ENCODE measurements at places on chromosomes 2 and 18.

- peak; percentile 31 for DNase-seq
- H3K4me3 ChIP-seq: peak overlapping the region; percentile 86
- H3K27ac ChIP-seq: peak overlapping the region; percentile 99
- H3K27me3 ChIP-seq: no peaks in the 10 kb centered on the region
- H3K4me1 ChIP-seq: peaks cover 67% of the 10 kb centered on the region
These were observed 340 bp downstream of the SLC40A1 start for GRCh38 chr2:189580241-189580651.

GRCh38 chr2:144490857-144491256 lies 29.1 kb downstream of the ZEB2 start:
- H3K27me3 ChIP-seq: no peaks in the 10 kb centered on the region
- H3K36me3 ChIP-seq: peaks cover 6% of the 10 kb centered on the region
- H3K27ac ChIP-seq: no peak overlapping the region
- no peak overlapping the region for H3K4me3 ChIP-seq
- no peak for DNase-seq

GRCh38 chr2:241563981-241564595 lies 5.5 kb downstream of the BOK start:
- no peak for DNase-seq
- peaks cover 51% of the 10 kb centered on the region for H3K4me1 ChIP-seq
- H3K27me3 ChIP-seq: peaks cover 10% of the 10 kb centered on the region
- H3K4me3 ChIP-seq: no peak overlapping the region

DNA sequence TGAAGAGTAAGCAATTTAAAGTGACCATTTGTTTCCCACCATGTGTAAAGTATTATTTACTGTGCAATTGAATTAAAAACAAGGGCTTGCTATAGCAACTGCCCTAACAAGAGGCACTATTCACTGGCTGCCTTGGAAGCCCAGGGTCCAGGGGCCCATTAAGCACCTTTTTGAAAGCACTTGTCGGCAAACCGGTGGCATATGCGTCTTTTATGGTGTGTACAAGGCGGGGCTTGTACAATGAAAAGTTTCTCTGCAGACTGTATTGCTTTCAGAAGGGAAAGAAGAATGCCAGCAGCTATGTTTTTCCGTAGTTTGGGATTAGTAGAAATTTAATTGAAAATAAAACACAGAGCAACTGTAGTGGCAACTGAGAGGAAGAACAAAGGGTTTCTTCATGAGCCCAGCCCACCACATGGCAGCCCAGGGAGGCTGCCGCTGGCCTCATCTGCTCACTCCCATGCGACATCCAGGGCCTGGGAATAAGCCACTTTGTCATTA lies 279.5 kb upstream of the PARD3B start:
- H3K4me1 ChIP-seq: peaks cover 8% of the 10 kb centered on the region
- no peaks in the 10 kb centered on the region for H3K36me3 ChIP-seq
- no peak for DNase-seq
- H3K27ac ChIP-seq: no peak overlapping the region
- H3K4me3 ChIP-seq: no peak overlapping the region

GRCh38 chr2:129925381-129925780 lies 54.1 kb upstream of the RAB6C start:
- H3K36me3 ChIP-seq: no peaks in the 10 kb centered on the region
- no peak overlapping the region for H3K4me3 ChIP-seq
- no peak for DNase-seq
- no peak overlapping the region for H3K27ac ChIP-seq

DNA sequence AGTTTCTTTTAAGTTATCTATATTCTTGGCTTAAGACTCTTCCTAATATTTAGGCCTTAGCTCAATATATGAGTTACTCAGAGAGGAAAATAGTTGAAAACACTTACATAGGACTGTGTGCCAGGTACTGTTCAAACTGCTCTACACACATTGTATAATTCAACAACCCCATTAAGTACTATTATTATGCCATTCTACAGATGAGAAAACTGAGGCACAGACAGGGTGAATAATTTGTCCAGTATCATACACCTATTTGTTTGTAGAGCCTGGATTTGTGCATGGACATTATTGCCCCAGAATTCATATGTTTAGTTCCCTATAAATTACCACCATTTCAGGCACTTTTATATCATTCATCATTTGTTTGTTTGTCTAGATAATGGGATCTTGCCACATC lies 17.7 kb upstream of the GAD1 start:
- no peaks in the 10 kb centered on the region for H3K4me1 ChIP-seq
- DNase-seq: no peak
- no peaks in the 10 kb centered on the region for H3K36me3 ChIP-seq
- peaks cover 61% of the 10 kb centered on the region for H3K27me3 ChIP-seq
- H3K4me3 ChIP-seq: no peak overlapping the region

- no peaks in the 10 kb centered on the region for H3K36me3 ChIP-seq
- H3K27me3 ChIP-seq: no peaks in the 10 kb centered on the region
- no peak overlapping the region for H3K27ac ChIP-seq
- no peaks in the 10 kb centered on the region for H3K4me1 ChIP-seq
These were observed 415.9 kb downstream of the EPHA4 start for GRCh38 chr2:221156062-221156734.

DNA sequence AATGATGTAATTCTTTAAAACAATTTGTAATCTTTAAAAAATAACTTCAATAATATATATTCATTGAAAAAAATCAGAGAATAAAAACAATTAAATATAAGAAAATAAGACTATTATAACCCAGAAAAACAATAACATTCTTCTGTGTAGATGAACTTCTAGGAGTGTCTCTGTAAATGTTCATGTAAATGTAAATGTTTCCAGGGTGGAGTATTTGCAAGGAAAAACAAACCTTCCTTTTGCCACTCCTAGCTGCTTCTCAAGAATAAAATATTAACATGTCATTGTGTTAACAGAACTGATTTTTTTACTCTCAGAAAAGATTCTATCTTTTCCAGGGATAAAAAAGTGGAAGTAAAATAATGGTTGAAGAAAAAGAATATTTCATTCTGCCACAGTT lies 431.9 kb downstream of the PLCL1 start:
- no peak overlapping the region for H3K4me3 ChIP-seq
- no peak overlapping the region for H3K27ac ChIP-seq
- H3K36me3 ChIP-seq: no peaks in the 10 kb centered on the region
- peaks cover 5% of the 10 kb centered on the region for H3K27me3 ChIP-seq
